NCI-H510A (cell line): ENCODE measurements at places on chromosomes 13 and 19.

DNA sequence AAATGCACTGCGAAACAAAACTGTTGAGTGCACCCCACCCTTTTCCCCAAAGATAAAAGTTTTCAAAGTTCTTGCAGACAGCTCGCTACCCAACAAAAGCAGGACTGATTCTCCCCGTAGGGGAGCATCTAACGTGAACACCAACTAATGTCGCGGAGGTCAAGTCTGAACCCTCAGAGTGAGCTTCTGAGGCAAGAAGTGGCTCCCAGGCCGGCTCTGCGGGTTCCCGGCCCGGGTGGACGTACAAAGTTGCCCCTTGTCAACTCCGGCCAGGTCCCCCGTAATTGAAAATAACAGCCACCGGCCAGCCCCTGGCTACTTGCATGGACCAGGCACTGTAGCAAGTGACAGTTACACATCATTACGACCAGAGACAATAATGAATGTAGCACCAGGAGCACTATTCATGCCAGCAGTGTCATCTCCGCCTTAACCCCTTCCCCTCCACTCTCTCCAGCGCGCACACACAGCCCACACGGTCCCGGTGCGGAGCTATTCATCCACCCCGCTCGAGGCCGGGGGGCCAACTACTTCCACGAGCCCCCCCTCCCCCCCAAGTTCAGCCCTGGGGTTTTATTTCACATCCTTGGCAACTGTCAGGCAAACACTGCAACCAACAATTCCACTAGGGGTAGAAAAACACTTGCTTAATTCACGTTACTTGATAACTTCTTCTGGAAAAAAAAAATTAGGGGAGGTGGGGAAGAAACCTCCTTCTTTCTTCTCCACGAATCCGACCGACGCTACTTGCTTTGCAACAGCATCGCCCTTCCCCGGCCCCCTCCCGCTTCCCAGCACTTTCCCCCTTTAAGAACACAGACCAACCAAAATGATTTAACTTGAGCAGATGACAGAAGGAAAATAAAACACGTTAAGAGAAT, 1.2 kb downstream of the KLF12 start:
- no peak for DNase-seq

- DNase-seq, result no peak
These were observed 30.2 kb upstream of the CD33 start for GRCh38 chr19:51194527-51195315.

DNA sequence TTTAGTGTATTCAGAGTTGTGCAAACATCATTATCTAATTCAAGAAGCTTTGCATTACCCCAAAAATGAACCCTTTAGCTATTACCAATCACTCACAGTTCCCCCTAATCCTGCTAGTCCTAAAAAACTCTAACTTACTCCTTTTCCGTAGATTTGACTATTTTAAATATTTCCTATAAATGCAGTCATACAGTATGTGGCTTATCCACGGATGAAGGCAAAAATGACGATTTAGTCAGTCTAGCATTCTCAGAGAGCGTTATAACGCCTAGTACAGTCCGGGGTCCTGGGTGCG, 587 bp upstream of the ZNF383 start:
- DNase-seq, result no peak

DNA sequence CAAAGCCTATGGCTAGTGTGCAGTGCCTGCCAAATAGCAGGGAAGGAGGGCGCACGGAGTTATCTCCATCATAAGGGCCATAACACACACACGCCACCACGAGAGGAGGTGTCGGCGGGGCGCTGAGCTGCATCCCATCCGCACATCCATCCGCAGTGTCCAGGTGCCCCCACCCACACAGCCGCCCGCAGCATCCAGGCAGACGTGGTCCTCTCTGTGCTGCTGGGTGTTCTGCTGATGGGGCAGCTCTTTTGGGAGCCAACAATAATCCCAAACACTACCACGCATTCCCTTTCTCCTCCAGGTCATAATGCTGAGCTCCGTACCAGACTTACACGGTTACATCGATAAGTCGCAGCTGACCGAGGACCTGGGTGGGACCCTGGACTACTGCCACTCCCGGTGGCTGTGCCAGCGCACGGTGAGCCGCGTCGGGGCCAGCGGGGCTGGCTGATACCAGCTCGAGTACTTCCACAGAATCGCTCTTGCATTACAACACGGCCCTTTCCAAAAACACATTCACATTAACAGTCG, 41.5 kb upstream of the F7 start:
- DNase-seq, result no peak

DNA sequence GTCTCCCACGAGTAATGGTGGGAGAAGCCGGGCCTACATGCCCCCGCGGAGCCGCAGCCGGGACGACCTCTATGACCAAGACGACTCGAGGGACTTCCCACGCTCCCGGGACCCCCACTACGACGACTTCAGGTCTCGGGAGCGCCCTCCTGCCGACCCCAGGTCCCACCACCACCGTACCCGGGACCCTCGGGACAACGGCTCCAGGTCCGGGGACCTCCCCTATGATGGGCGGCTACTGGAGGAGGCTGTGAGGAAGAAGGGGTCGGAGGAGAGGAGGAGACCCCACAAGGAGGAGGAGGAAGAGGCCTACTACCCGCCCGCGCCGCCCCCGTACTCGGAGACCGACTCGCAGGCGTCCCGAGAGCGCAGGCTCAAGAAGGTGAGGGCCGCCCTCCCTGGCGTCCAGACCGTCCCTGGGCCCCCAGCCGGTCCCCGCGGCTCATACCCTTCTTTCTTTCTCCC, 1.4 kb upstream of the USF2 start:
- no peak for DNase-seq

GRCh38 chr13:42699912-42700311, 81.5 kb upstream of the FAM216B start:
- no peak for DNase-seq
